ENCODE measurements at places on chromosomes 6 and 20. TPM values are rescaled to one million over a fixed set of nuclear protein-coding genes. Genes with fewer than 3 reads are reported as not detected.
A peak's percentile ranks its signal among the peaks of the same experiment; 100 is the strongest.

OTOR gene
- total RNA-seq, result not detected

DLK2 gene
- total RNA-seq, result 30.2 TPM

GRCh38 chr6:7693827-7694226 is 32.1 kb upstream of the BMP6 start:
- H3K27me3 ChIP-seq, result no peaks in the 10 kb centered on the region
- no peak overlapping the region for H3K27ac ChIP-seq
- no peak overlapping the region for H3K4me3 ChIP-seq
- DNase-seq, result no peak
- peaks cover 4% of the 10 kb centered on the region for H3K36me3 ChIP-seq
- peaks cover 33% of the 10 kb centered on the region for H3K4me1 ChIP-seq

- H3K27me3 ChIP-seq, result no peaks in the 10 kb centered on the region
- no peak for DNase-seq
- no peak overlapping the region for H3K27ac ChIP-seq
- no peak overlapping the region for H3K4me3 ChIP-seq
Measured at GRCh38 chr6:67766057-67766456, 869.0 kb upstream of the ADGRB3 start.

DNA sequence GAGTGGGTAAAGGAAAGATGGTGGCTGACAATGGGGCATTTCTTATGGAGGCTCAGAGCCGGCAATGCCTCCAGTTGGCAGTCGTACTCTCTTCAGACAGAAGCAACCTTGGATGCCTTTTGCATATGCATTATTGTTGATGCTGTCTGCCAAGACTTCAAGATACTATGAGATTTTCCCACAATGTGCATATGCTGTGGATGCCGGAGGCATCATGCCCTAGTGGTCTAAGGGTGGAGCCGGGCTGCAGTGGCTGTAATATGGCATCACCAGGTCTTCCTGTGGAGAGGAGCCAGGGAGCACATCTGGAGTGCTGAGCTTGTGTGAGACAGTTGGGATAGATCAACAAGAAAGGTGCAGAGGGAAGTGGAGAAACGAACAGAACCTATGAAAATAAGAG is 104.9 kb downstream of the FOXC1 start:
- DNase-seq, result no peak
- H3K27ac ChIP-seq, result no peak overlapping the region
- no peaks in the 10 kb centered on the region for H3K27me3 ChIP-seq
- H3K4me1 ChIP-seq, result no peaks in the 10 kb centered on the region
- H3K36me3 ChIP-seq, result no peaks in the 10 kb centered on the region

- H3K27me3 ChIP-seq, result peaks cover 99% of the 10 kb centered on the region
- H3K27ac ChIP-seq, result no peak overlapping the region
- DNase-seq, result no peak
- no peak overlapping the region for H3K4me3 ChIP-seq
- H3K4me1 ChIP-seq, result no peaks in the 10 kb centered on the region
Measured at GRCh38 chr20:32021091-32021490, 10.9 kb downstream of the CCM2L start.

DNA sequence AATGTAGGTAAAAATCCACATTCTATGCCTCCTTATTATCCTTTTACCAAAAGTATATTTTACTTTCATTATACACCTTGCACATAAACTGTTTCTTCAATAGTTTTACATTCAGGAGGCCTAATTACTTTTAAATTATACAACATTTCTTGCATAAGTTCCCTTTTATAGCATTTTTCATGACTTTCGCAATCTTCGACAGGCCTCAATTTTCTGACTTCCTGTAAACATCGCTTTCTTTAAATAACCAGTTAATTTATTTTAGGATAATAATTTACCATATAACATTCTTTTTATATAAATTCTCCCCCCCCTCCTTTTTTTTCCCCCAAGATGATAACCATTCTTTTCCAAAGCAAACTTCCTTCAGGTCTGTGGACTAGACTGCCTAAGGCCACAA is 9.2 kb downstream of the SLC35A1 start:
- DNase-seq, result no peak
- no peak overlapping the region for H3K4me3 ChIP-seq
- H3K4me1 ChIP-seq, result peaks cover 11% of the 10 kb centered on the region
- H3K36me3 ChIP-seq, result peaks cover 14% of the 10 kb centered on the region

GRCh38 chr6:12575961-12576360 is 140.6 kb upstream of the PHACTR1 start:
- H3K4me3 ChIP-seq, result no peak overlapping the region
- no peaks in the 10 kb centered on the region for H3K36me3 ChIP-seq
- no peaks in the 10 kb centered on the region for H3K27me3 ChIP-seq
- no peak overlapping the region for H3K27ac ChIP-seq

DNA sequence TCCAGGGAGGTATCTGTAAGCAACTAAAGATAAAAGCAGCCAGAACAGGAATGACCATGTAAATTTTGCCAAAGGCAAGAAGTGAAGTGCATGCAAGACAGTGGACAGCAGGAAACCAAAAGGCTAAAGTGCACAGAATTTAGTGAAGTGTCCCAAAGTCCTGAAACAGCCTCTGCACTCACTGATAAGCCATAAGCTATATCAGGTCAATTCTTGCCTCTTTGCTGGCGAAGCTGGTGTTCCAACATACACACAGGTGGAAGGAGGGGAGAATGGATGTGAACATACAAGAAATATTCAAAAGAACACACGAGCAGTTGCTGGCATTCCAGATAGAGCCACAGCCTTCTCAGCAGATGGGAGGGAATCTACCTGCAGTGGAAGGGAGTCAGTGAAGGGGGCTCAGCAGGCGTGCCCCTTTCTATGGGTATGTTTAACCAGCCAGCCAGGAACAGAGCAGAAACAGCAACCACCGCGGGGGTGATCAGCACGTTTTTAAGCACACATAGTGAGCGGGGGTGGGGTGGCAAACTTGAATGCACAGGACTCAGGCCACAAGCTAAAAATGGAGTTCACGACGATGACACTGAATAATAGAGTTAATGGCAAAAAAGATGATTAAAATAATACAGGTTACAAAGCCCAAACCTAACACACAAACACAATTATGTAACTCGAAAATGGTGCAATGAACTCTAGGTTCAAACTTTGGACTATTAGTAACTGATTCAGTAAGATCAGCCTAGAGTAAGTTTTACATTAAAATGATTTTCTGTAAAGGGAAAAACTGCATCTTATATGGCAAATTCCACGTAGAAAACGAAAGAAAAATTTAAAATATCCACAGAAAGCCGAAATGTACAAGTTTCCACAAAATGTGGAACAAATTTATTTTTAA is 1.2 kb downstream of the ECI2 start:
- H3K27ac ChIP-seq, result peak overlapping the region; percentile 56
- peaks cover 19% of the 10 kb centered on the region for H3K4me1 ChIP-seq
- H3K4me3 ChIP-seq, result peak overlapping the region; percentile 90
- H3K27me3 ChIP-seq, result no peaks in the 10 kb centered on the region
- H3K36me3 ChIP-seq, result peaks cover 14% of the 10 kb centered on the region

DNA sequence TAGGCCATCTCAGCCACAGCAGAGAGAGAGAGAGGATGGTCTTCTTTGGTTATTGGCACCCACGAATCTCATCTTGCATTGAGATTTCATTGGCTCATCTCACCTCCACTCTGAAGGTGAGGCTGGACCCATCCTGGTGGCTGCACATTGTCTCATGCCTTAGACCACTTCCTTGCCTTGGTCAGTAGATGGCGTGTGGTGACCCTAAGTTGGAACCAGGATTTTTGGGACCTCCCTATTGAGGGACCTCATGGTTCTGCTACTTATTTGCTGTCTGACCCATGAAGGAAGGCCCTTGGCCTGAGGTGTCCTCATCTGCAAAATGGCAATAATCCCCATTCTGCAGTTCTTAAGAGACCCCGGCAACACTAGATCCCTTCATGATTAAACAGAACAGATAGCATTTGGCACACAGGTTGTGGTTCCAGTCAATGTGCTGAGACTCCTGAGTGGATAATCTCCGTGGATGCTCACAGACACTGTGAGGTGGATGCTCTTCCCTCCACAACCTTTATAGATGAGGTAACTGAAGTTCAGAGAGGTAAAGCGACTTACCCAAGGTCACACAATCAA is 21.5 kb upstream of the AAR2 start:
- H3K4me3 ChIP-seq, result no peak overlapping the region
- DNase-seq, result peak; percentile 51
- H3K27ac ChIP-seq, result no peak overlapping the region
- H3K36me3 ChIP-seq, result peaks cover 6% of the 10 kb centered on the region
- H3K4me1 ChIP-seq, result no peaks in the 10 kb centered on the region
- peaks cover 13% of the 10 kb centered on the region for H3K27me3 ChIP-seq
